HCT116 (cell line): ENCODE measurements at places on chromosomes 1 and 21. TPM values are rescaled to one million over a fixed set of nuclear protein-coding genes. Genes with fewer than 3 reads are reported as not detected.
A peak's percentile ranks its signal among the peaks of the same experiment; 100 is the strongest.

GRCh38 chr1:231613419-231614349 is 12.9 kb upstream of the DISC1 start:
- no peak for DNase-seq

The DLGAP3 gene
- total RNA-seq, result 0.27 TPM

- no peak for DNase-seq
Measured at GRCh38 chr1:19689085-19689757, 24.5 kb downstream of the HTR6 start.

The RPTN gene
- not detected for total RNA-seq

DNA sequence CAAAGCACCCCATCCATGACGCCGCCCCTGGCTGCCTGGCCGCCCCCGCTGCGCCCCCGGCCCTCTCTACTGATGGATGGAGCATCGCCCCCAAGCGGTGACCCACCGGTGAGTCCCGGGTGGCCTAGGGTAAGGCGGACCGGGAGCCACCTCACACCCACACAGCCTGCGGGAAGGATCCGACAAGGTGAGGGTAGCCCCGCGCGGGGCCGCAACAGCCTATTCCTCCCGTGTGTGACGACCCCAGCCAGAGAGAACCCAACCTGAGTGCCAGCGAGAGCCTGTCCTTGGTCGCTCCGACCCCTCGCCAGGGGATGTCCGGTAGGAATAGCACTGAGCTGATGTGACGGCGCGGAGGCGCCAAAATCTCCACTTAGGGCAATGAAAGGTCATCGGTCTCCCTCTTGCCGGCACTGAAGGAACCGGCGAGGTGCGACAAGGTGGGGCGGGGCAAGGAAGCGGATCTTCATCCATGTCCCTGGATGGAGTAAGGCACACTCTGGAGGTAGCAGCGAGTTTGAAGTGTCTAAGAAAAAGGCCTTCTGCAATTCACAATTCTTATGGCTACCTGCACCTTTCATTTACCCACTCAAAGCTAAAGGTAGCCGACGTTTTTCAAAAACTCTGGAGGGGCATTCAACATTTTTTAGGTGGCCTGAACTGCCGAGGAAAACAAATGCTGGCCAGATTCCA is 19.7 kb upstream of the CHIA start:
- no peak for DNase-seq

DNA sequence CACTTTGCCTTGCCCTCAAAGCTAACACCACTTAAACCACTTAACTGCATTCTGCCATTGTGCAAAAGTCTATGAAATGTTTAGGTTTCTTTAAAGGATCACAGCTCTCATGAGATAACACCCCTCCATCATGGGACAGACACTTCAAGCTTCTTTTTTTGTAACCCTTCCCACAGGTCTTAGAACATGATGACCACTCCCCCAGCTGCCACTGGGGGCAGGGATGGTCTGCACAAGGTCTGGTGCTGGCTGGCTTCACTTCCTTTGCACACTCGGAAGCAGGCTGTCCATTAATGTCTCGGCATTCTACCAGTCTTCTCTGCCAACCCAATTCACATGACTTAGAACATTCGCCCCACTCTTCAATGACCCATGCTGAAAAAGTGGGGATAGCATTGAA is 7.7 kb downstream of the ADAMTS1 start:
- no peak for DNase-seq

The CA6 gene
- not detected for total RNA-seq

DNA sequence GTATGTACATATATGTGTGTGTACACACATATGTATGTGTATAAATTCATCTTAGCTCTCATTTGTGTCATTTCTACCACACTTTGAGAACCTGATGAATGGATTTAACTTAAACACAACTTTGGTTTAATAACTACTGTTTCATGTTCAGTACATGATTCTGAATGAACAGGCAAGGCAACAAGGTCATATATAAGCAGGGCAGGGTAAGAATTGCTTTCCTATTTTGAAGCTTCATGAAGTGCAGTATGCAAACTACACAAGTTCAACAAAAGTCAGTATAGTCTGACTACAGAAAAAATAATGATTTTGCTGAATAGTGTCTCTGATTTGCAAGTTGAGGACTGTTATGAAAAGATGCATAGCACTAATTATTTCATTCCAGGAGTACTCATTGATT is 127.6 kb downstream of the KCNK2 start:
- DNase-seq, result no peak

- DNase-seq, result no peak
Measured at GRCh38 chr21:41280115-41280919, 36.3 kb upstream of the FAM3B start.

DNA sequence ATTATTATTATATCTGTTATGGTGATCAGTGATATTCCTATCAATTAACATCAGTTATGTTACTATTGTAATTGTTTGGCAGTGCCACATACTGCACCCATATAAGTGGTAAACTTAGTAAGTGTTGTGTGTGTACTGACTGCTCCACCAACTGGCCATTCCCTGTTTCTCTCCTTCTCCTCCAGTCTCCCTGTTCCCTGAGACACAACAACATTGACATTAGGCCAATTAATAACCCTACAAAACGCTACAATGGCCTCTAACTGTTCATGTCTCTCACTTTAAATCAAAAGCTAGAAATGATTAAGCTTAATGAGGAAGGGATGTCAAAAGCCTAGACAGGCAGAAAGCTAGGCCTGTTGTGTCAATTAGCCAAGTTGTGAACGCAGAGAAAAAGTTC is 6.6 kb upstream of the THRAP3 start:
- peak; percentile 29 for DNase-seq

The TMEM61 gene
- total RNA-seq, result 4.4 TPM

The CCDC24 gene
- total RNA-seq, result 23.3 TPM

DNA sequence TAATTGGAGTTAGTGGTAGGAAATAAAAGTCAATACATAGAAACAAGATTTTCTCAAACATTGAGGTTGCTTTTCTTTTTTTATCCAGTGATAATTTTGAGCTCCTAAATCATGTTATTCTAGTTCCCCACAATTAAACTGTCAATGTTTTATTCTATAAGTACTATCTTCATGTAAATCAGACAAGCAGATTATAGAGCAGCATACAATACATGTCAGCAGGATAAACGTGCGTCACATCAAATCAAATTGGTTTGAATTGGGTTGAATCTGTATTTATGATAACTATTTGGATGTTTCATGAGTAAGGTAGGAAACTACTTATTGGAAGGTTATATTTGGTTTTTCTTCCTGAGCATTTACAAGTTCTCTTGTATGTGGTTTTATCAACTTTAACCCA is 2028.7 kb downstream of the NCAM2 start:
- no peak for DNase-seq

The C8A gene
- total RNA-seq, result 0.10 TPM

DNA sequence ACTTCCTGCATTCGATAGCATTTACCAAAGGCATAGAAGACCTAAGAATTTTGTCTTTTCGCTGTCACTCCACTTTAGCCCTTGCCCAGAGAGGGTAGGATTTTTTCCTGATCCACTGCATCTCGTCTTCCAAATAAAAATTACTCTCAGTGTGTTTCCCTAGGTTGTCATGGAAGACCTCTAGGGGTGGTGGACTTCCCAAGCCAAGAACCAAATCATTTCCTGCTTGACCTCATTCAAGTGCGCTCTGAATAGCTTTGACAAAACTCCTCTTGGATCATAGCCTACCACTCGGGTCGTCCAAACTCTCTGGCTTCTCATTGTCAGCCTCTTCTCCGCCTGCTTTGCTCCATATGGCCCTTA is 431 bp upstream of the C1orf52 start:
- DNase-seq, result no peak

GRCh38 chr1:197910120-197910991 is 6.8 kb upstream of the LHX9 start:
- DNase-seq, result no peak

- no peak for DNase-seq
Measured at GRCh38 chr1:17207046-17207445, 2.1 kb downstream of the PADI1 start.

- no peak for DNase-seq
Measured at GRCh38 chr1:205444300-205444930, 11.4 kb downstream of the BLACAT1 start.

DNA sequence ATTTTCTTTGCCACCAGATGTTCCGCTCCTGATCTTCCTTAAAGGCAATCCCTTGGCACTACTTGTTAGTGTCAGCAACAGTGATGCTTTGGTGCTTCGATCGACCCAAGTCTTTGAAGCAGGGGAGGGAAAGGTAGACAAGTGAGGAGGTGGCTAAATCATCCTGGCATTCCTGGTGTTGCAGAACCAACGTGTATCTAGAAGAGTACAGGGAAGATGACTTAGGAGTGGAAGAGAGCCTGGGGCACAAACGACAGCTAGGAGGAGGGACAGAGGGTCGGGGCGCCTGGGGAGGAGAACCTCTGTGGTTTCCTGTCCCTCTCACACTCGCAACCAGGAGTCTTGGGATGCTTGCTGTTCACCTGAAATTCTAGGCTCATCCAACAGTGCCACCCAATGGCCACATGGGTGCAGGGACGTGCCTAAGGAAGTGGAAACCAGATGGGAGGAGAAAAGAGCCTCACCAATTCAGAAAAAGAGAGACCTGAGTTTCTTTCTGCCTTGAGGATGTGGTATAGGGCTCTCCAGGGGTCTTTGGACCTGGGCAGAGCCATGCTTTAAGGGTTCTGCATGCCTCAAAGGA is 9.5 kb upstream of the KCNA2 start:
- peak; percentile 66 for DNase-seq

GRCh38 chr1:239987103-239987745 is 104.5 kb upstream of the FMN2 start:
- DNase-seq, result peak; percentile 15

- no peak for DNase-seq
Measured at GRCh38 chr1:70048336-70049094, 156.9 kb downstream of the LRRC40 start.

DNA sequence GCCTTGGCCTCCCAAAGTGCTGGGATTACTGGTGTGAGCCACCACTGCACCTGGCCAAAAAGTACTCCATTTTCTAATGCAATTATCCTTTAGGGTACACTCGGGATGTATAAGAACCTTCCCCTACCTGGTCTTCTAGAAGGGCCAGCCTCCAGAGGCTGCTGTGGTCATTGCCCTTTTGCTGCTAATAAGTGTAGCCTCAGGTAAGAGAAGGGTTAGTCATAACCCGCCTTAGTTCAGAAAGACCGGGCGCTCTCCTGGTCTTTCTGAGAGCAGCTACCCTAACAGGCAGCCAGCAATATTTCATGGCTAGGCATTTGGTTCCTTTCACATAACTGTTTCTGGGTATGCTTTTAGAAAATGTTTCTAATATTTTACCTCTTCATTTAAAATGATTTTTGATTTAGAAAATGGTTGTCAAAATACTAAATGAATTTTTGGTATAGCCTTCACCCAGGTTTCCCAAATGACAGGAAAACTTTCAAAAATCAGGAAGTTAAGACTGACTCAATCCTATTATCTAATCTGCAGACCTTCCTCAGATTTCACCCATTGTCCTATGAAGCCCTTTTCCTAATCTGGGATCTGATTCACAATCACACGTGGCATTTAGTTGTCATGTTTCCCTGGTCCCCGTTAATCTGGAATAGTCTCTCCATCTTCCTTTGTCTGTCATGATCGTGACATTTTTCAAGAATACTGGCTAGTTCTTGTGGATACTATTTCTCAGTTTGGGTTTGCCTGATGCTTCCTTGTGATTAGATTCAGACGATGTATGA is 479.0 kb downstream of the SIPA1L2 start:
- DNase-seq, result no peak

The KIF17 gene
- total RNA-seq, result 2.4 TPM

GRCh38 chr21:32279377-32279680 is 480 bp upstream of the MIS18A start:
- DNase-seq, result no peak

DNA sequence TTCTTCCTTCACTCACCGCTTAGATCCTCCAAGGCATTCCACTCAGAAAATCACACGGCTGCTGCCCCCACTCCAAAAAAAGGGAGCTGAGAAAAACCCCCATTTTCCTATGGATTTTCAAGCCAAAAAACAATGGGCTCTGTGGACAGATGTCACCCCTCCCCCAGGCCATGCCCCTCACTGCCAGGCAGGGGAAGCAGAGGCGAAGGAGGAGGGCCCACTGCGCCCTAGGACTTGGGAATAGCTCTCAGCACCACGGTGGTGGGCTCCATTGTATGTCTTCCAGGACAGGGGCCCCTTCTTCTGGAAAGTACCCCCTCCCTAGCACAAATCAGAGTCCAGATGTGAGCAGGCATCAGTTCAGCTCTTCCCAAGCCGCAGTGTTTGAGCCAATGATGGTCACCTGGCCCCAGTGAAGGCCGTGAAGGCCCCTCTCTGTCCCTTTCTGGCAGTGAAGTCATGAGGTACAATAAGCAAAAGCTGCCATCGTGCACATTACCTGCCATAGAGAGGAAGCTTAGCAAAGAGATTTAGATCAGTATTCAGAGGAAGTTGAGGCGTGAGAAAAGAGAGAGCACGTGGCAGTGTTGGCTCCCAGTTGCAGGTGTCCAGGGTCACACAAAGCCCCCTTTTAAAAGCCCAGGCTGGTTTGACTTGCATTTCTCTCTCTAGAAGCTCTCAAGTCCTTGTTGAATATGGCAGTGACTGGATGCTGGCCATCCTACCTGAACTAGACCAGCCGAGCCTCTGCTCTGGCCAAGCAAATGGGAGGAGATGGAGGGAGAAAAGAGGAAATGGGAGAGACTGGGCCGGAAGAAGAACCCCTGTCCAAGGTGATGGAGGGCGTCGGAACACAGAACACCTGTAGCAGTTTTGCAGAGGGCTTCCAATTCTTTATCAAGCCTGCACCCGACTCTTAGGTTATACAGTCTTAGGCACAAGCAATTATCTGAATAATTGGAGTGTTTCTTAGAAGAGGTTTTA is 149.0 kb downstream of the TOMM20 start:
- DNase-seq, result no peak

The HSD3B2 gene
- total RNA-seq, result 1.4 TPM
